Activated T-cell treated with anti-CD3 and anti-CD28 coated beads for 24 hours (primary cell): ENCODE measurements at places on chromosomes 2 and 18.

DNA sequence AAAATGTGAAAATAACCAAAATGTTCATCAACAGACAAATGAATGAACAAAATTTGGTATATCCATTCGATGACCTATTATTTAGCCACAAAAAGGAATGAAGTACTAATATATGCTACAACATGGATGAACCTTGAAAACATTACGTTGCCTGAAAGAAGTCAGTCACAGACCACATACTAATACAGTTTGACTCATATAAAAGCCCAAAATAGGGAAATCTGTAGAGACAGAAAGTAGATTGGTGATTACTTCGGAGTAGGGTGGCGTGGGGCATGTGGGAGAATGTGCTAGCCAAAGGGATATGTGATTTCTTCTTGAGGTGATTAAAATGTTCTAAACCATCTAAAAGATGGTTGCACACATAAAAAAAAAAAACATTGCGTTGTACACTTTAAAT lies 44.2 kb upstream of the PPM1B start:
- DNase-seq = no peak

GRCh38 chr18:79528846-79529245 lies 133.1 kb downstream of the NFATC1 start:
- DNase-seq = peak; percentile 67

- DNase-seq = no peak
Measured at GRCh38 chr2:160901613-160902012, 258.6 kb upstream of the TANK start.

- DNase-seq = no peak
Measured at GRCh38 chr18:44520981-44521667, 159.6 kb upstream of the SETBP1 start.

- DNase-seq = no peak
Measured at GRCh38 chr2:20179755-20180594, 45.0 kb downstream of the SDC1 start.

DNA sequence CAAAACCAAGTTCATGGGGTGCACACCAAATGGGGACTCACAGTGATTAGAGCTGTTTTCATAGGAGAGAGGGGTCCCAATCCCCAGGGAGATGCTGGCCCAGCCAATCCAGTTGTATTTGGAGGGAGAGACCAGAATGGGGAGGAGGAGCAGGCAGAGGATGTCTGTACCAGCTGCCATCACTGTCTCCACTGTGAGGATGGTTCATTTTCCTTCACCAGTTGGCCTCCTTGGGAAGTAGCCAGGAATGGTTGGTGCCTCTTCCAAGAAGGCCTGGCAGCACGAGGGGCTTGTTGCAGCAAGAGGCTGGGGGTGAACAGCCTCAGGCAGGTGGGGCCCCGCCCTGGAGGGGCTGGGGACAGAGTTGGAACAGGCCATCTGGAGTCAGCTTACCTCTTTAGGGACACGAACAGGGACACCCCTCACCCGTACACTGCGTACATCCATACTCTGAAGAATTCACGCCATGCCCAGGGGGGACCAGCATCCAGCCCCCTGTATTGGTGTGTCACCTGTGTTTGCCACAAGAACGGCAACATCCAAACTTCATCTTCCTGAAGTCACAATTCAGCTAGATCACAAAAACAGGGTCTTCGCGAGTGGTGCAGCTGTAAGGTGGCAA lies 161.7 kb upstream of the ZNF236 start:
- DNase-seq = no peak

GRCh38 chr2:113164215-113164929 lies 9.4 kb upstream of the PSD4 start:
- DNase-seq = no peak

DNA sequence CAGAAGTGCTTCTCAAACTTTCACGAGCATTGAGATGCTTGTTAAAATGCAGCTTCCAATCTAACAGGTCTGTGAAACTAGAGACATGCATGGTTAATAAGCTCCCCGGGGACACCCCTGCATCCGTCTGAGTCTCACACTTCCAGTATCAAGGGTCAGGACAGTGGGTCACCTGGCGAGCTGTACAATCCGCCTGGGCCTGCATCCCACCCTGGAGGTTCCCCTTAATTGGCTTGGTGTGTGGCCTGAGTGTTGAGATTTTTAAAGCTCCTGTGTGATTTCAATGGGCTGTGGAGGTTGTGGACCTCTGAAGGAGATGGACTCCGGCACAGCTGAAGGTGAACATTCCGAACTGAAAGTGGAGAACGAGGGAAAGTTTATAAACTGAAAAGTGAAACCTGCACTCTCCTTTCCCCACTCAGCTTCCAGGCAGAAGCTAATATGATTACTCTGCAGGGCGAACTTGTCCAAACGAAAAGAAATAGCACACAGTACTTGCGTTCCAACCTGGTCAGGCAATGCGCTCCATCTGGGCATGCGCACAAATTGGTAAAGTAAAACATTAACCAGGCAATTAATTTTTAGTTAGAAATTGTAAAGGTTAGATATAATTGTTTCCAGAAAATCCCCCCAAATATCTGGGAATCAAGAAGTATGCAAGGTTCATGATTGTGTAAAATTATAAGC lies 191.7 kb upstream of the ALKAL2 start:
- no peak for DNase-seq

DNA sequence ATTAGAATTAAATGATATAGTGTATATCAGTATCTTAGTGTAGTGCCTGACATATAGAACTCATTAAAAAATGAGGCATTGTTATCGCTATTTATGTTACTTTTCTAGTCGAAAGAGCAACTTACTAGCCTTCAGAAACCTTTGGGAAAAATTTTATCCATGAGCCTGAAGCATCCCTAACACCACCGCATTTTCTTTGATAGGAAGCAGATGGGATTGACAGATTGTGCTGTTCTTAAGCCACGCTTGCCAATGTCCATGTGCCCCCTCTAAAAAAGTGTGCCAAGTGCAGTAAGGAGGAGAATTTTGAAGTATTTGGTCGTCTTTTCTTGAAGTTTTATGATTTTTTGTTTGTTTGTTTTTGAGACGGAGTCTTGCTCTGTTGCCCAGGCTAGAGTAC lies 29.1 kb downstream of the PPM1B start:
- DNase-seq = no peak

DNA sequence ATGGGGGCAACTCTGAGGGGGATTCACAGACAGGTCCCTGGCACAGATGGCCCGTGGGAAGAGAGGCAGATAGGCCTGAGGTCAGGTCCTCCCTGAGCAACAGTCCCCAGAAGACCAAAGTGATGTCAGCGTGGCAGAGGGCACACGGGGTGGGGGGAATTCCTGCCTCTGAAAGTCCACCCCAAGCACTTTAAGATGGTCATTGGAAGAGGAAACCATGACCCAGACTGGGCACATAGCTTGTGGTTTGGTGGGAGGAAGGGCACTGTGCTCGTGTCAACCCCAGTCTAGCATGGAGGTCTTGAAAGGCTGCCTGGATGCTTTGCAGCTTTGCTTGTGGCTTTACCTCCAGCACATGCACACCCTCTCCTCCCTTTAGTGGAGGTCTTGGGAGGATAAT lies 38.0 kb upstream of the SIX2 start:
- no peak for DNase-seq

DNA sequence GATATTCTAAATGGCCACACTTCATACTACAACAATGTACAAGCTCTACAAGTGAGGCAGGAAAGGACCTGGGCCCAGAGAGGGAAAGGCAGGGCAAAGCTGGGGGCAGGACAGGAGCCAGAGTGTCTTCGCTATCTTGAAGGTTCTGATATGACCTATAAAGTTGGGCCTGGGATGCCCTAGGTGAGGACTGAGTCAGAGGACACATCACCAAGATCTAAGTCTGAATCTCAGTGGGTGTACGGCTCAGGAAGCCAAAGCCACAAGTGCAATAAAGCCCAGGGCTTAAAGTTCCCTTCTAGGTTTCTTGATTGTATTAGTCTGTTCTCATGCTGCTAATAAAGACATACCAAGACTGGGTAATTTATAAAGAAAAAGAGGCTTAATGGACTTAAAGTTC lies 219.1 kb downstream of the ALK start:
- no peak for DNase-seq
